Cerebellar nuclear complex (tissue), 1 donor: ENCODE measurements at places on chromosomes 16 and 17.

DNA sequence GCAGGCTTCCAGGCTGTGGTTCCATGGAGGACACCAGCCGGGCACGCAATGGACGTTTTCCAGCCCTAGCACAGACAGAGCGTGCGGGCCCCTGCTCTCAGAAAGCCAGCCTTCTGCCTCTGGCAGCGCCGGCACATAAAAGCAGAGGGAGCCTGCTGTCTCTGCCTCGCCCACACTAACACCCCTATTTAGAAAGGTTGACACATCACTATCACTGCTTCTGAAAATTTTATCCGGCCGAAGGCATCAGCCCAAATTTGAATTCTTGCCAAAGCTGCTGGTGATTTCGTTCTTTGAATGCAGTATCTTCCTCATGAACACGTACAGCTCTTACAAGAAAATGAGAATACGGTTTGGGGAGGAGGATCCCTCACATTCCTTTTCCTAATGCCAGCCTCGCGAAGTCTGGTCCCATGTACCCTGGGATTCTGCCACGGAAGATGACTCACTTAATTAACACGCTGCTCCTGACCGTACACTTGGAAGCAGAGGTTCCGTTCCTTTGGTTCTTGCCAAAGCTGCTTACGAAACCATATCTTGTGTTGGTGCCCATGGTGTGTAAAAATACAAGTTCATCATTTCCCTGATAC is 1.3 kb upstream of the RAB11FIP3 start:
- no peak for DNase-seq

- peak; percentile 54 for DNase-seq
These were observed 21.6 kb downstream of the PRKCB start for GRCh38 chr16:23857256-23857880.

DNA sequence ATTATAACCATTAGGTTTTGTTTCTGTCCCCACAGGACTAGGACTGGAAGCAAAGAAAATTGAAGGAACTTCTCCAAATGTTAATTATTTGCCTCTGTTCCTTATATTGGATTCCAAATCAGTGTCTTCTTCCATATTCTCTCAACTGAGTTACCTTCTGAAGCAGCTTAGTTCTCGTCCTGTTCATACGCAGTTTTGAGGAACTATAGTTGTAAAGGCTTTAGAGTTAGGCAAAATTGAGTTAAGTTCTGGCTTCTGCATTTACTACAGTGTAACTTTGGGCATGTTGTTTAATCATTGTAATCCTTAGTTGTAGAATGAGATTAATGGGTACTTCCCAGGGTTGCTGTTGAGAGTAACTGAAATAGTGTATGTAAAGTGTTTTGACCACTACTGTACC is 11.2 kb downstream of the CBFB start:
- DNase-seq: no peak

- DNase-seq: no peak
These were observed 367.6 kb downstream of the CDH11 start for GRCh38 chr16:64754279-64754678.

GRCh38 chr16:16884451-16884850 is 505.5 kb downstream of the NPIPA7 start:
- no peak for DNase-seq

GRCh38 chr16:68019167-68019680 is 3.5 kb upstream of the DPEP2NB start:
- DNase-seq: no peak

DNA sequence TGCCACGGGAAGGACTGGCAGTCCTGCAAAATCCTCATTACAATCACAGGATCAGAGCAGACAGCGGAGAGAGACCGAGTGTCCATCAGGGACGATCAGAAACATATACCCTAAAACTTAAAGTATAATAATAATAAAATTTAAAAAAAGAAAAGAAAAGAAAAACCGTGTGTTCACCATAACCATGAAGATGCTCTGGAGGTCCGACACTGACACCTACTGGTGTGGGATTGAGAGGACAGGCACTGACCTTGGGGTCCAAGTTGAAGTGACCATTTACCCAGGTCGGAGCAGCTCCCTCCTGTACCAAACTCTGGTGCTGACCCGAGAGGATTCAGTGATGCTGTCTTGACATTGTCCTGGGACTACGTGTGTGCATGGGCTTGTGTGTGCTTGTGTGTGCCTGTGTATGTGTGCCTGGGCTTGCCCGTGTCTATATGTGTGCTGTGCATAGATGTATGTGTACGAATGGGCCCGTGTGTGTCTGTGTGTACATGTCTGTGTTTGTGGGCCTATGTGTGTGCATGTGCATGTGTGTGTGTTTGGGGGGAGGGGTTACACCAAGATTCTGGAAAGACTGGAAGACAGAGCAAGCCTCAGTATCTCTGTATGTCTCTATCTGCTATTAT is 10.0 kb upstream of the CD300LD start:
- no peak for DNase-seq

DNA sequence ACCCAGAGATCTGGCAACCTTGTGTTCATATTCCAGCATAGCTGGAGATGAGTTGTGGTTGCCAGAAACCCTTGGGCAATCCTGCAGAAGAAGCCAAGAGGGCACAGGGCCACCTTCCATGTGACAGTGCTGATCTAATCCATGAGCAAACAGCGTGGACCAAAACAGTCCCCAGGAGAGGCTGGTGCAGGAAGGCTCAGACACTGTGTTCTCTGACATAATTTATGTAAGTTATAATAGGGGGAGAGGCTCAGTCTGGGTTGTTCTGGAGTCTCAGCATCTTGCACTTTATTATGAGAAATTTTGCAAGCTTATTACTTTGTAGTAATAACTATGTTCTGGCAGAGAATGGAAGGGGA is 273.9 kb downstream of the HAPSTR1 start:
- DNase-seq: peak; percentile 30

- no peak for DNase-seq
These were observed 85.7 kb downstream of the NOG start for GRCh38 chr17:56679115-56679776.

DNA sequence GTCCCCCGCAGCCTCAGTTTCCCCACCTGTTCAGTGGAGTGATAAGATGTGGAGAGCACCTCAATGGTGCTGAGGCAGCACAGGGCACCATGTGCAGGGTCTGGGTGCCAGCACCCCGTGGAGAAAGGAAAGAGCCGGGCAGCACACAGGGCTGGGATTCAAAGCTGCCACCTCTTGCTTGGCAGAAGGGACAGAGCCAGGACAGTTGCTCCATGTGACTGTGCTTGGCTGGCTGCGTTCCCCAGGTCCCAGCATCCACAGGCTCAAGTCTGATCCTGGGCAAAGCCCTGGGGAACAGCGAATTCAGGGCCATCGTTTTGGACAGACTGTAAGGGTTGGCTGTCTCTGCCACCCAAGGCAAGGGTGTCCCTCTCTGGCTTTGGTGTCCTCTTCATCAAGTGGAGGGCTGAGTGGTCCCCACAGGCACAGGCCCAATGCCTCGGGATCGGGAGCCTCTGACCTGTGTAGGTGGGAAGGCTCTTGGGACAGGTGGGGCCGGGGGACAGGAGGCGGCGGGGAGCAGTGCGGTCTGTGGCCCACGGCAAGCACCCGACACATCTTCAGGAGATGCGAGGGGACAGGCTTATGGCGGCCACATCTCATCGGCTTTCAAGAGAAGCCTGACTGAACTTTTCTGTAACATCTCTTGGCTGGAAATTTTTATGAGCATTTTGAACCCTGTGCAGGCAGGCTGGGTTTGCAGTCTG is 8.5 kb downstream of the ZNF469 start:
- DNase-seq: no peak

DNA sequence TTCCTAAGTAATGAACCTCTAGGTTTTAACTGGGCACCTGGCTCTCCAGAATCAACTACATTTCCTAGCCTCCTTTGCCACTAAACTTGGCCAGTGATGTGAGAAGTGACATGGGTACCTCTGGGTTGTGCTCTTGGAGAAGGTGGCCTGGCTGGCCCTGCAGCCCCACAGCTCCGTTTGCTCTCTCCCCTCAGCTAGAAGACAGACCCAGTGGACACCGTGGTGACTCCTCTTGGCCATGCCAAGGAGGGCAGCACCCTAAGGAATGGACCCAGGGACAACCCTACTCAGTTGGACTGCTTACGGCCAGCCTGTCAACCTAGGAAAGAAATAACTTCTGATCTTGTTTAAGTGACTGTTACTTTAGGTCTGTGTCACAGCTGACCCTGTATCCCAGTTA is 151.4 kb downstream of the TMEM132E start:
- no peak for DNase-seq

GRCh38 chr17:66746736-66747135 is 88.2 kb upstream of the CACNG5 start:
- DNase-seq: no peak

- DNase-seq: no peak
These were observed 118.2 kb downstream of the CDK5R1 start for GRCh38 chr17:32604966-32605365.

DNA sequence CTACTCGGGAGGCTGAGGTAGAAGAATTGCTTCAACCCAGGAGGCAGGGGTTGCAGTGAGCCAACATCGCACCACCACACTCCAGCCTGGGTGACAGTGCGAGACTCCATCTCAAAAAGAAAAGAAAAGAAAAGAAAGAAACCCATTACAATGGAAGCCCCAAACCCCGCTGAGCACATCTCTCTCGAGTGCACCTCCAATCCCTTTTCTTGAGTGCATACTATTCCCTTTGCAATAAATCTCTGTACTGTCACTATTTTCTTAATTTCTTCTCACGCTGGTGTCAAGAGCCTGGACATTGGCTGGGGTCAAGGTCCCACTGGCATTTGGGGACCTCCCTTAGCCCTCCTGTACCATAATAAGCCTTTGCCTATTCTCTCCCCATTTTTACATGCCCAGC is 398.4 kb upstream of the EEF2KMT start:
- no peak for DNase-seq

- no peak for DNase-seq
These were observed 837 bp downstream of the DOC2B start for GRCh38 chr17:180381-181244.

DNA sequence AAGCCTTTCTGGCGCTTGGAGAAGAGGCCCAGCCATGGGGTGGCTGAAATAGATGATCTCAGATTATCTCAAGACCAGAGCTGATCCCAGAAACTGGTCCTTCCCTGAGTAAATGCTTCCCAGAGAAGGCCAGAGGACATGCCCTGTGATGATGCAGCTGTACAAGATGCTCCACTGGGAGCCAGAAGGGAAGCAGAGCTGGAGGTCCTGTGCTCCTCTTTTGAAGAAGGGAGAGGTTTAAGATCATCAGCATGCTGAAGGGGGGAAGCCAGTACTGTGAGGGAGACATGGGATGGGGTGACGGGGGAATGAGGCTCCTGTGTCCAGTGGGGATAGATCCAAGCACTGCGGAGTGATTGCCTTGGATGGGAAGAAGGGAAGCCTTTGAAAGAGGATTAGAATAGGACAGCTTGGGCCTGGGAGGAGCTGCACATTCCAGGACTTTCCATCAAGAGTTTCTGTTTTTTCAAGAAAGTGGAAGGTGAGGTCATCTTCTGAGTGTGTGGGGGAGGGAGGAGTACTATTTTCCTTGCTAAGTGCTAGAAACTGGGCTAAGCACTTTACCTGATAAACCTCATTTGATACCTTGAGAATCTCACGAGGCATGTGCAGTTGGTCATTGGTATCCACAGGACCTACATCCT is 16.4 kb upstream of the ALOX15B start:
- DNase-seq: no peak

- DNase-seq: no peak
These were observed 1.6 kb downstream of the CD7 start for GRCh38 chr17:82315703-82316358.

GRCh38 chr17:2051061-2051932 is 3.6 kb upstream of the HIC1 start:
- DNase-seq: no peak

DNA sequence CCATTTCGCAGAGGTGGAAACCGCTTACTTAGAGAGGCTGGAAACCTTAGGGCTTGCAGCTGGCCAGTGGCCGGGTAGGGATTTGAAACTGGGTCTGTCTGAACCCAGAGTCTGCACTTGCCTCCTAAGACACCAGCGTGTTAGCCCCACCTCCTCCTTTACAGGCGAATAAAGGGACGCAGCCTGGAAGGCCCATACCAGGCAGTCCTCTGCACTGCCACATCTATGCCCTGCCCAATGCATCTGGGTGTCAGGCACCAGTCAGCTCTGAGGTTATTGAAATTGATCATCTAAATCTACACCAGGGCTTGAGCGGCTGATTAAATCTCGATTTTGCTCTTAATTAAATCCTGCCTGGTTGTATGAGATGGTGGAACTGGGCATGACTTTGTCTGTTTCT is 19.9 kb upstream of the NAGS start:
- DNase-seq: no peak

DNA sequence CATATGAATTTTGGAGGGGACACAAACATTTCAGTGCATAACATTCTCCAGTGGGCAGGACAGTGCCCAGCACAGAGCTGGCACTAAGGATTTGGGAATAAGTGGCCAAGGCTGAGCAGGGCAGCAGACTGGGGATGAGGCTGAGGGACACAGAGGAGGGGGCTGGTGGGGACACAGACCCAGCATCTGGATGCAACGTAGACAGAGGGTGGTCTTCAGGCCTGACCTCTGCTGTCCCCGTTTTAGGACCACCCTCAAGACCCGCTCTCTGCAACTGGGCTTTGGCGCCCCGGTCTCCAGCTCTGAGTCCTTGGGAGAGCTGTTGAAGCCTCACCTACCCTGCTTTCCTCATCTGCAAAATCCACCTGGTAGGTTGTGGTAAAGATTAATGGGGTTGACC is 3.3 kb upstream of the PRSS33 start:
- no peak for DNase-seq

DNA sequence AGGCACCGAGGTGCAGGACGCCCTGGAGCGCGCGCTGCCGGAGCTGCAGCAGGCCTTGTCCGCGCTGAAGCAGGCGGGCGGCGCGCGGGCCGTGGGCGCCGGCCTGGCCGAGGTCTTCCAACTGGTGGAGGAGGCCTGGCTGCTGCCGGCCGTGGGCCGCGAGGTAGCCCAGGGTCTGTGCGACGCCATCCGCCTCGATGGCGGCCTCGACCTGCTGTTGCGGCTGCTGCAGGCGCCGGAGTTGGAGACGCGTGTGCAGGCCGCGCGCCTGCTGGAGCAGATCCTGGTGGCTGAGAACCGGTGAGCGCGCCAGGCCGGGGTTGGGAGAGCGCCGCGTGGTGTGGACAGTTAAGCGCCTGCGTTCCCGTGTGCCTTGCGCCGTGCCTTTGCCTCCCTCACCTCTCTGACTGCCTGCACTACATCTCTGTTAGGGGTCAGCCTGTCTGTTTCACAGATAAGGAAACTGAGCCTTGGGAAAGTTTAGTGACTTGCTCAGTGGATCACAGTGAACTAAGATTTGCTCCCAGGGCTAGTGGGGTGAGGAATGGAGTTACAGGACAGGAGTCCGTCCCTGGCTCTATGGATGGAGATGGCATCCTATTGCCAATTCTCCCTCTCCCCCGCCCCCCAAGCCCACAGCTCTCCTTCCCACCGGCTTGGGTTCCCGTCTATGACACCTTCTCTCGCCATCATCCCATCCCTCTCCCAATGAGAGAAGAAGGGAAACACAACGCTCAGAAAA is 880 bp downstream of the SARM1 start:
- DNase-seq: no peak

- DNase-seq: no peak
These were observed 19.7 kb upstream of the NUP93 start for GRCh38 chr16:56710181-56710737.

GRCh38 chr16:14131774-14132695 is 60.9 kb downstream of the MRTFB start:
- DNase-seq: no peak
